ENCODE measurements at places on chromosomes 11 and 22.

DNA sequence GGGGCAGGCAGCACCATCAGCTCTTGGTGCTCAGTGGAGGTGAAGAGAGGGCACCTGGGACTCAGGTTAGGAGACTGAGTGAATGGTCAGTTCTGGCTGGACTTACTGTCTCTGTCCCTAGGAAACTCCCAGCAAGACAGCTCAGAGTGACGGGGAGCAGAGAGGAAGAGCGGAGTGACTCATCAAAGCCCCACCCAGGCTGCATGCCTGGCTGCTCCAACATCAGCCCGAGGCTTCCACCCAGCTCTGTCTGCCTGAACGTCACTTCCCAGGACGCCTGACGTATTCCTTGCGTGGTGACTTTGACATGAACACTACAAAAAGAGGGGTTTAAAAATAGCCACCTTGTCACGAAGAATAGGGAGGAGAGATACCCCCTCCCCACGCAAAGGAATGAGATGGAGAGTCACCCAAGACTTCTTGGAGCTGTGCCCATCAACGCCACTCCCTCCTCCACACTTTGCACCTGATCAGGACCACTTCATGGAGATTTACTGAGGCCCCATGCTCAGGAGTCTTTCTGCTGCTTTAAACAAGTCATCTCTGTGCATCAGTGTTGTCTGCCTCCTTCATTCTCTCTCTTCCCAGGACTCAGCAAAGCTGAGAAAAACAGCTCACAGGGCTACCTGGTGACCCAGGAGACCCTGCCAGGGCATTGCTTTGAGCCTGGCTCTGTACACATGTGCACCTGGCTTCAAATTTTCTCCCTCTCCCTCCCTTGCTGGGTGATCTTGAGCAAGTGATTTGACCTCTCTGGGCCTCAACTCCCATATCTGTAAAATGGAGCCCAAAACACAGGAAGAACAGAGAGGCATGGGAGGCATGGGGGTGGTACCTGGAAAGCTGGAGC is 83.1 kb downstream of the MN1 start:
- DNase-seq, result peak; percentile 100

GRCh38 chr11:113249491-113249763 is 65.0 kb upstream of the TTC12 start:
- no peak for DNase-seq

DNA sequence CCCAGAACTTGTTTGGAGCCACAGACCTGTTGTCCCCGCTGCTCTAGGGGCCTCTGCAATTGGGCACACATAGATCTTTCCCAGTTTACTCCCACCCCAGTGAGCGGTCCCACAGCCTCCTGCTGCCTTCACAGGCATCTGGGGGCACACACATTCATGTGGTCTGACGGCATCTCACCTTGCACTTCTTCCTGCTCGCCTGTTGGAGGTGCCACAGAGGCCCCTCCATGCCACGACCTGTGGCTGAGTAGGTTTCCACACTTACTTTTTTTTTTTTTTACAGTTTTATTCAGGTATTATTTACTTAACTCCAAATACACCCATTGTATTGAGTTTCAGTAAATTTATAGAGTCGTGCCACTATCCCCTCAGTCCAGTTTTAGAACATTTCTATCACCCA is 68.9 kb upstream of the SEPTIN5 start:
- no peak for DNase-seq

DNA sequence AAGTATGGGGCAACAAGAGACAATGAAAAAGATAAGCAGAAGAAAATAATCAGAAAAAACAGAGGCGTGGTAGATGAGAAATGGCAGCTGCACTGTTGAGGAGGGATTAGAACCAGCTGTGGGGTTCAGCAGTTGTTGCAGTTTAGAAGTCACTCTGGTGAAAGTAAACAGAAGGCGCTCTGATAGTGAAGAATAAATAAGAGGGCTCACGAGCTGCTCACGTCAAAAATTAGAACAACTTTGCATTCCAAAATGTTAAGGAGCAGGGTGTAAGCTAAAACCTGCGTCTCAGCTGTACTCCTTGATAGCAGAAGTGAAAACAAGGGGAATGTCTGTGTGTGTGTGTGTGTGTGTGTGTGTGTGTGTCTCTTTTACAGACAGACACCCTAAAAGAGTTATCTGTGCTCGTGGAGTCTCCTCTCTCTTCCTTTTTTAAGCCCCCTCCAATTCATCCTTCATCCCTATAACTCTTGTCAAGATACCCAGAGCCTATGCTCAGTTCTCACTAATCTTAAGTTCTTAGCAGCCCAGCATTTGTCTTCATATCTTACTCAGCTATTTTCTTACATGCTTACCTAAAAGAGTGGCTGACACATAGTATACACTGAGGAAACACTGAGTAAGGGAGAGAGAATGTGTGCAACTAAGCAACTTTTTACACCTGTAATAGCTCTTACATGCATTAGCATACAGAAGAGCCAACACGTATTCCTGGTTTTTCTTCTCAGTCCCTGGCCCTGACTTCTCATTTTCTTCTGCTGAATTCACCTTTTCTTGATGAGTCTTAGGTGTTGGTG is 8.9 kb downstream of the TTC17 start:
- DNase-seq, result no peak

All from urothelium cell line (cell line).